ENCODE measurements at places on chromosomes 2 and 18.
A peak's percentile ranks its signal among the peaks of the same experiment; 100 is the strongest.

DNA sequence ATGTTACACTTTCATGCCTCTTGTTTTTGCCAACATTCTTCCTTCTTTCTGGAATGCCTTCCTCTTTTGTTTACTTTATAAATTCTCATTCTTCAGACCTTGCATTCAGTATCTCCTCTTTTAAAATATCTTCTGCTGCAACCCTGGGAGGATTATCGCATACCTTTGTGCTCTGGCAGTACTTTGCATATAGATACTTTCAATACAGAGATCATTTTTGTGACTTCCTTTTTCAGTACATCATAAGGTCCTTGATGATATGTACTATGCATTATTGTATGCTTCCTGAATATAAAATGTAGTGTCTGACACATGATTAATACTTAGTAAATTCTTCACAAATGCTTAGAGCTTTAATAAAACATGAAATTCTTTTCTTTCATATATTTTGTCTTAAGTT, 538.7 kb downstream of the TRIB2 start:
- DNase-seq: no peak
- no peaks in the 10 kb centered on the region for H3K4me1 ChIP-seq
- no peak overlapping the region for H3K4me3 ChIP-seq
- no peaks in the 10 kb centered on the region for H3K36me3 ChIP-seq
- H3K27me3 ChIP-seq: no peaks in the 10 kb centered on the region

- H3K36me3 ChIP-seq: no peaks in the 10 kb centered on the region
- no peak for DNase-seq
- H3K4me1 ChIP-seq: no peaks in the 10 kb centered on the region
- H3K4me3 ChIP-seq: no peak overlapping the region
- H3K27me3 ChIP-seq: no peaks in the 10 kb centered on the region
- H3K27ac ChIP-seq: no peak overlapping the region
Measured at GRCh38 chr18:31199190-31199769, 36.6 kb upstream of the DSC1 start.

- no peaks in the 10 kb centered on the region for H3K4me1 ChIP-seq
- H3K36me3 ChIP-seq: no peaks in the 10 kb centered on the region
- H3K4me3 ChIP-seq: no peak overlapping the region
- no peak overlapping the region for H3K27ac ChIP-seq
- DNase-seq: no peak
Measured at GRCh38 chr2:16430846-16431245, 234.8 kb downstream of the CYRIA start.

DNA sequence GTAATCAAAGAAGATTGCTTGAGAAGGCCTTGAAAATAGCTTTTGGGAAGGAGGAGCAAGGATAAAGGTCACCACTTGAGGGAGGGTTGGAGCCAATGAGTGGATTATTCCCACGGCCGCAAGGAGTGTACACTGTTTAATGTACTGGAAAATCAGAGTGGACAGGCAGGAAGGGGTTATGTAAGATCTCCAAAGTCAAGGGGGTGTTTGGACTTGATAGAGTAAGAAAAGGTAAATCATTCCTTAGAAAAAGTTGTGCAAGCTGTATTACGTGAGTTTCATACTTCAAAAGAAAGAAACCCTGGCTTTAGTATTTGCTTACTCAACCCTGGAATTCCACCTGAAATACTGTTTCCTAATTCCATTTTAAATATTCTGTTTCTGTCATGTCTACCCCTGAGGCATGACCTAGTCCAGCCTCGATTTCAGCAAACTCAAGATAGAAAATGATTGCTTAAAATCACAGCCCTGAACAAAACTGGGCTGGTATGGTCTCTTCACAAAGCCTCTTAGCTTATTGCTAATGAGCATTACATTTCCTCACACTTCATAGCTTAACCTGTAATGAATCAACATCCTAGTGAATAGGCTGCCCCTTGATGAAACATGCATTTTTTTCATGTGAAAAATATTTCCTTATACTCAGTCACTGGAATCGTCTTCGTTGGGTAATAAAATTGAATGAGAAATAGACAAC, 1.1 kb downstream of the MREG start:
- H3K36me3 ChIP-seq: no peaks in the 10 kb centered on the region
- peak overlapping the region; percentile 77 for H3K4me3 ChIP-seq
- no peak for DNase-seq
- H3K27ac ChIP-seq: no peak overlapping the region
- peaks cover 28% of the 10 kb centered on the region for H3K4me1 ChIP-seq
- no peaks in the 10 kb centered on the region for H3K27me3 ChIP-seq
